ENCODE measurements at places on chromosomes 12 and 14.

DNA sequence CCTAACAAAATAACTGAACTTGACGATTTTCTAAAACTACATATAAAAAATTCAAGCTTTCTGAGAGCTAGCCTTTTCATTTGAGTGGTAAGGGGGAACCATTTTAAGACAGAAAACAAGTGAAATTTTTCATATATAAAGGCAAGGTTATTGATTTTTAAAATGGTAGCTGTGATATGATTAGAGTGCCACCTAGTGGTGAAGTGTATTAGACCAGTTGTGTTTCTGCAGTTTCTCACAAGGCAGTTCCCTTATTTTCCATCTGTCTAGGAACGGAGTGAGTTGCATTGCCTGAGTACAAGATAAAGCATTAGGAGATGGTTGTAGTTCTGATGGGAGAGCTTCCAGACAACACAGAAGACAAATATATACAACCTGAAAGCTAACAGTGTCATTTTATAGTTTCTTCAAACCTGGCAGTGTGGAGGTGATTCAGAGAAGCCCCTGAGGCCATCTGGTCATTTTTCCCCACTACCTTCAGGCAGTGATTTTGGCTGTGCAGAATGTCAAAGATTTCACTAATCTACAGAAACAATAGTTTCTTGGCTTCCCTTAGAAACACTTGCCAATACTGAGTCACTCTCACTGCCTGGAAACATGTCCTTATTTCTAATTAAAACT, 180.8 kb downstream of the C12orf50 start:
- peak; percentile 75 for DNase-seq

DNA sequence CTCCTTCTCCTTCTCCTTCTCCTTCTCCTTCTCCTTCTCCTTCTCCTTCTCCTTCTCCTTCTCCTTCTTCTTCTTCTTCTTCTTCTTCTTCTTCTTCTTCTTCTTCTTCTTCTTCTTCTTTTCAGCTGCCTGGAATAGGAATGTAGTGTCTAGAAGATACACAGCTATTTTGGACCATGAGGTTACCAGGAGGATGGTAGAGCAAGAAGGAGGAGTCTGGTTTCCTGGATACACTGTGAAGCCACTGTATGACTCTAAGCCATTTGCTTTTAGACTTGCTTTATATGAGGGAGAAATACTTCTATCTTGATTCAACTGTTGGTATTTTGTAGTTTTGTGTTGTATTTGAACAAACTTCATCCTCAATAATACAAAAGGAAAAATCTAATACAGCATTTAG, 3.0 kb upstream of the MYBPC1 start:
- no peak for DNase-seq

GRCh38 chr12:80101126-80101525, 1.8 kb downstream of the OTOGL start:
- DNase-seq: no peak

DNA sequence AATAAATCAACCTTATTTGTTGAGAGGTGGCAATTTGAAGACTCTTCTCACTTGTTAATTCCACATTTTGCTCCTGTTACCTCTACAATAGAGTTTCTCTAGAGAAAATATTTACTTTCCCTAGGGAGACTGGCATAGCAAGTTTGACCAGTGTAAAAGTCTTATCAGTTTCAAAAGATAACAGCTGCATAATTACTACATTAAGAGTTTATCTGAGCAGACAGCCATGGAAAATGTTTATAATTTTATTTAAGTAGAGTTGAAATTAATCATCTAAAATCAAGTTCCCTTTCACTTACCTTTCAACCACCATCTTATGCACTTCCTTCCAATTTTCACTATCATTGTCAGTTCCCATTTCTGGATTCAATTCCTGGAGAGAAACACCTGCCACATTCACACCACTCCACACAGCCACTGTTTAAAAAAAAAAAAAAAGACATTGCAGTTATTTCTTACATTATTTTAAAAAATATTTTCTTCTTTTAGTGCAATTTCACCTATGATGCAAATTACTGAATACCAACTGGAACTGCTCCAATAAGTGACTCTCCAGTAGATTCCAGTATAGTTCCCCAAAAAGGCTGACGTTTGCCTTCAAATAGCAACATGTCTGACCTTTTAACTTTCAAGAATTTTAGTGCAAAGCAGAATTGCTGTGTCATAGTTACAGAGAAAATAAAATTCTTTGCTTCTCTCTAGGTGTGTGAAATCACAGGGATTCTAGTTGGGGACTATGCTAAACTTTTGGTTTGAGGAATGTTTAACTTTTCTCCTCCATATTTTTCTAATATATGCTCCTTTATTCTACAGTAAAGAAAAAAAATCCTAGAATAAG, 19.4 kb downstream of the LDHB start:
- no peak for DNase-seq

GRCh38 chr12:120666571-120667390, 20.2 kb upstream of the MLEC start:
- DNase-seq: no peak

GRCh38 chr14:22036541-22037239, 363.1 kb upstream of the OR4E1 start:
- DNase-seq: no peak

- DNase-seq: peak; percentile 51
Measured at GRCh38 chr14:39368261-39368959, 63.8 kb downstream of the FBXO33 start.

DNA sequence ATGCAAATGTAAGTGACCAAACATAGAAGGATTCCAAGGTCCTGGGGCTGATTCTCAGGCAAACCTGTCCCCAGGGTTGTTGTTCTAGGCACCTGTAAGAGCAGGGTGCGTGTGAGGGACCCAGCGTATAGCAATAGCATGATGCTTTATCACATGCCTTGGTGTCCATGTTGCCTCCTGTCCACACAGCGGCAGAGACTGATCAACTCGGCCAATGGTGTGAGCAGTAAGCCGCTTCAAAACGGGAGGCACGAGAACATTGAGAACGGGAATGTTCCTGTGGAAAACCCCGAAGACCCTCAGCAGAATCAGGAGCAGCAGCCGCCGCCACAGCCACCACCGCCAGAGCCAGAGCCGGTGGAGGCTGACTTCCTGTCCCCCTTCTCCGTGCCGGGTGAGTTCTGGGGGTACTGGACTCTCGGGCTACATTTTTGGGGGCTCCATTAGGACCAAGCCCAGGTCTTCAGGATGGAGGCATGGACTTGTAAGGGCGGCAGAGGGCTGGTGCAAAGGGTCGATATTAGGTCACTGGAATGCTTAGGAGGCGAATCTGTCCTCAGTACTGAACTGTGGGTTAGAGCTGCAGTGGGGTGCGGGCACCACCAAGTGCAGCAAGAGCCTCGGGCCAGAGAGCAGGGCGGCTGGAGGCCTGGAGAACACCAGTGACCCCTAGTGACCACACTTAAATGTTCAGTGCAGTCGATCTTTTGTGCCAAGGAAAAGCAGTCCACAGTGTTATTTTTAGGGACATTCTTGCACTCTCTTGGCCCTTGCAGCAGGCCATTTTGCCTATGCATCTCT, 57.2 kb upstream of the RIN3 start:
- peak; percentile 48 for DNase-seq

DNA sequence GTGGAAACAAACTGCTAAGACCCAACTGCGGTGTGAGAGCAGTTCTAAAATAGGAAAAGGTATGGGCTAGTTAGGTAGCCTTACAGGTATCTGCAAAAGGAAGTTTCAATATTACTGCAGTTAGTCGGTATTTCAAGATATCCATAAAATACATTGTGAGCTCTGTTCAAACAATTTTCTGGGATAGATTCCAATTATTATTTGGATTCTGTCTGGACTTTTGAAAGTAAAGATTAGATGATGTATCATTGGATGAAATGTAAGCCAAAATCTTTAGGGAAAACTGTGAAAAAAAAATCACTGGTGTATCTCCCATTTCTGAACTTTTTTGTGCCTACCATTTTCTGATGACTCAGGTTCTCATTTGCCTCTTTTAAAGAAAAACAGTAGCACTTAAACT, 621.6 kb downstream of the CCER1 start:
- DNase-seq: no peak

DNA sequence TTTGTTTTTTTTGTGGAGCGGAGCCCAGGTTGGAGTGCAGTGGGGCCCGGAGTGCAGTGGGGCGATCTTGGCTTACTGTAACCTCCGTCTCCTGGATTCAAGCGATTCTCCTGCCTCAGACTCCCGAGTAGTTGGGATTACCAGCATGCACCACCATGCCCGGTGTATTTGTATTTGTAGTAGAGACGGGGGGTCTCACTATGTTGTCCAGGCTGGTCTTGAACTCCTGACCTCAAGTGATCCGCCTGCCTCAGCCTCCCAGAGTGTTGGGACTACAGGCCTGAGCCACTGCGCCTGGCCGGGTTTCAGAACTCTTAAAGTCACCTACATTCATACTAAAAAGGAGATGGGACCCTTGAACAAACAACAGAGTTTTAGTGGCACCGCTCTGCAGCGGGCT, 52.7 kb downstream of the KRT80 start:
- DNase-seq: no peak

- DNase-seq: peak; percentile 63
Measured at GRCh38 chr14:36941783-36942521, 230.5 kb downstream of the SLC25A21 start.

DNA sequence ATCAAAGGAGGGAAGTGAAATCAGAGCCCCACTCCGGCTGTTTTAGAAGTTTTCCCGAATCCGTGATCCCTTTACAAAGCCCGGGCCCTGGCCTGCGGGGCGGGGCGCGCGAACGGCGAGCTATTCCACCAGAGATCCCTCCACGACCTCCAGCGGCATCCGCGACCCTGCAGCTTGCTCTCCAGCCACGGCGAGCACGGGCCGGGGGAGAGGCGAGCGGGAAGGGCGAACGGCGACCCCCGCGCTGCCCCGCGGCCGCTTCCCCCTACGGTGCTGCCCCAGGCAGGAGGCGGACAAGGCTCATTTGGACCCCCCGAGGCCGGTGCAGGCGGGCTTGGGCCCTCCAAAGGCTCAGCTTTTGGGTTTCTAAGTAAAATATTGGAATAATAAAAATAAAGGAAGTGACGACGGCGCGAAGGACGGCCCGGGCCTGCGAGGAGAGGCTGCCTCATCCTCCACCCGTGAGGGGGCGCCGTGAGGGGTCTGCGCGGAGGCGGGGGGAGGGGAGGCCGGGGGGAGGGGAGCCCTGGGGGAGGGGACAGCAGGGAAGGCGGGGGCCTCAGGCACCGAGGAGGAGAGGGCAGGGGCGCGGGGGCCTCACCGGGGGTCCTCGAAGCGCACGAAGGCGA, 613 bp downstream of the SRSF9 start:
- no peak for DNase-seq

- DNase-seq: no peak
Measured at GRCh38 chr12:58359084-58359483, 417.7 kb downstream of the ATP23 start.
